ENCODE measurements at places on chromosomes 6 and 20.

DNA sequence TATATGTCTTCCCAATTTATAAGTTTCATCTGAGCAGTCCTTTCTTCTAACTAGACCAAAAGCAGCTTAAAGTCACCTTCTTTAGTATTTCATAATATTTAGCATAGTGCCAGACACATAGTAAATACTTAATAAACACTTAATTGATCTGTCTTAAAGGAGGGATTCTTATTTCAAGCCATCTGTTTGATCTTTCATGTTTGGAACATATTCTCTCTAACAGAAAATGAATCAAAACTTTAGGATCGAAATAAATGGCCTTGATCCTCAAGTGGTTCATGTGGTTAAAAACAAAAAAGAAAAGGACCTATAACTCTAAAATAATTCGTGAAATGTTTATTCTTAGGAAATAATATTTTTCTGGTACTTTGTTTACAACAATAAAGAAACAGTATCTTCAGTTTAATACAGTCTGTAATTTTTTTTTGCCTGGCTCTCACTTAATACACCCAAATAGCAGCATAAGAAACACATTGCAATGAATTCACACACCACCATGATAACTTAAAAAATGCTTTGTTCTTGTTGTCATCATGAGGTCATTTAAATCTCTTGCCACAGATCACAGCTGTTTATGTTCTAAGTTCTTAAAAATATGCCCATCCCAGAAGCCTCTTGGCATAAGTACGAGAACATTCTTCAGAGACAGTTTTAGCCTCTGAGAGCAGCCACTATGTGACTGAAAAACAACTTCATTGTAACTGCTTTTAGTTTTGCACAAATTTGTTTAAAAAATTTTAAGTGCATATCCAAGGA, 48.1 kb downstream of the ESF1 start:
- DNase-seq: no peak

GRCh38 chr20:54479138-54479906, 3.9 kb downstream of the DOK5 start:
- DNase-seq: peak; percentile 51

- DNase-seq: no peak
These were observed 173.1 kb upstream of the KCNK16 start for GRCh38 chr6:39495640-39496039.

GRCh38 chr20:48656661-48657211, 171.1 kb downstream of the PREX1 start:
- peak; percentile 58 for DNase-seq

GRCh38 chr6:105136431-105137350, 43.1 kb downstream of the POPDC3 start:
- DNase-seq: peak; percentile 1

- DNase-seq: peak; percentile 83
These were observed at the start of gene HNF4A for GRCh38 chr20:44355498-44356352. HNF4A (plus strand) TSS chr20:44355699; CDS start chr20:44355805, 106 bp downstream.

- DNase-seq: no peak
These were observed 188.2 kb downstream of the ZFP64 start for GRCh38 chr20:52003415-52003814.

DNA sequence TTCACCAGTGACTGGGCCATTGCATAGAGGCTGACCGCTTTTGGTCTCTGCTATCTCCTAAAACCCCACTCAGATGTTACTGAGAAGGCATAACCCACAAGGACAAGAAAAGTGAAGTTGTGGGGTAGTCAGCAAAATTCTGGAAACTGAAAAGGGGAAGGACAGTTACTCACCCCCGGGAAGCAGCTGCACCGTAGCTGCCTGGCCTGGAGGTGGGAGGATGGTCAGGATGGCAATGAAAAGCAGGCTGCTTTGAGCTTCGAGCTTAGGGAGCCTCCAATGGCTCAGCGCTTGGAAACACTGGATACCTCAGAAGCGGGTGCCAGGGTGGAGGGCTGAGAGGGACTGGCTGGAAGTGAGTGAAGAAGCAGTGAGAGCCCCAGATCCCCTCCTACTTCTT, 56.0 kb downstream of the KCNK5 start:
- no peak for DNase-seq

GRCh38 chr6:131807321-131807643, 538 bp upstream of the ENPP1 start:
- DNase-seq: no peak

DNA sequence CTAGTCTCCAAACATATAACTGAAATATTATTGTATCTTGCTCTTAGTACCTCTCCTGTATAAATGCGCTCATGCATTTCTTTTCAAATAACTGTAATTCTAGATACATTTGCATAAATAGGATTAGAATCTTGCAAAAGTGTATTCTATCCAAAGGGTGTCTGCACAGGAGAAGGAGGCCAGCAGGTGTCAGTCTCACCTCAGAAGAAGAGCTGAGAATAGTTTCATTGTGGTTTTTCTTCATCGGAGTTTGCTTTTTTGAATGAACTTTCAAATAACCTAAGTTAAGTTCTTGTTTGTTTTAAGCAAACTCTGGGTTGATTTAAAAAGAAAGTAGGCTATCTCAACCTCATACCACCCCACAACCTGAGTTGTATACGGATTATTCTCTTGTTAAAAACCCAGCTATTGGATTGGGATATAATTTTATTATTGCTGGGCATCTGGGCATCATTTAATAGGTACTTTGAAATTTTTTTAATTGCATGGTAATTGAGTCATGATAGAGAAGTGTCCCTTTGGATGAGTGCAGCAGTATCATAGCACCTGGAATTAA, 125.0 kb upstream of the MLIP start:
- DNase-seq: peak; percentile 31

- no peak for DNase-seq
These were observed 152.3 kb downstream of the ZMYND8 start for GRCh38 chr20:47204008-47204849.

GRCh38 chr6:19608546-19608945, 228.6 kb upstream of the ID4 start:
- DNase-seq: no peak

DNA sequence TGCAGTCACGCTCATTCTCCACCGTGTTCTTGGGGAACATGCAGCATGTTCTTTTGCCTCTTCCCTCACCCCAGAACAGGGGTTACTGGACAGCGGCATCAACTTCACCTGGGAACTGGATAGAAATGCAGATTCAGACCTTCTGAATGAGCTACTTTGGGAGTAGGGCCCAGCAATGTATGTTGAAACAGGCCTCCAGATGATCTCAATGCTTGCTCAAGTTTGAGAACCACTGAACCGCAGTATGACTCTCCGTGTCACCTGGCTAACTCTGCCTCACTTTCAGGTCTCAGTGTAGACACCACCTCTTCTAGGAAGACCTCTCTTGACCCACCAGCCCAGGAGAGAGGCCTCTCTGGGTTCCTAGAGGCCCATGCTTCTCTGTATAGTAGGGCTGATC, 4.9 kb downstream of the TRIB3 start:
- DNase-seq: no peak

- no peak for DNase-seq
These were observed 1.8 kb downstream of the SLA2 start for GRCh38 chr20:36644032-36644705.

DNA sequence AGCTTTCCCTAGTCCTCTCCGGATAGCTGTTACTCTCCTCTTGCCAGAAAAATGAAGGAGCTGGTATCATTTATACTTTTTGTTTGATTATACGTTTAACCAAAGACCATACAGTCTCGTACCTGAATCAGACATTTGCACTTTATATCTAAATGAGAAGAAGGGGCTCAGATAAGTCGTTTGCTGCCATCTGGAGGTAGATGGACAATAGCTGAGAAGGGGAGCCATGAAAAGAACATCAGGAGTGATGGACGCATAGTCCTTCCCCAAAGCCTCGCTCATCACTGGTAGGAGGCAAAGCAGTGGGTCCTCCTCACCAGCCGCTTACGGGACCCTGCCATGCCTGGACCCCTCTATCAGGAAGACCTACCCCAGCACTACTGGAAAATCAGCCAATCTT, 45.4 kb downstream of the RPF2 start:
- DNase-seq: no peak

DNA sequence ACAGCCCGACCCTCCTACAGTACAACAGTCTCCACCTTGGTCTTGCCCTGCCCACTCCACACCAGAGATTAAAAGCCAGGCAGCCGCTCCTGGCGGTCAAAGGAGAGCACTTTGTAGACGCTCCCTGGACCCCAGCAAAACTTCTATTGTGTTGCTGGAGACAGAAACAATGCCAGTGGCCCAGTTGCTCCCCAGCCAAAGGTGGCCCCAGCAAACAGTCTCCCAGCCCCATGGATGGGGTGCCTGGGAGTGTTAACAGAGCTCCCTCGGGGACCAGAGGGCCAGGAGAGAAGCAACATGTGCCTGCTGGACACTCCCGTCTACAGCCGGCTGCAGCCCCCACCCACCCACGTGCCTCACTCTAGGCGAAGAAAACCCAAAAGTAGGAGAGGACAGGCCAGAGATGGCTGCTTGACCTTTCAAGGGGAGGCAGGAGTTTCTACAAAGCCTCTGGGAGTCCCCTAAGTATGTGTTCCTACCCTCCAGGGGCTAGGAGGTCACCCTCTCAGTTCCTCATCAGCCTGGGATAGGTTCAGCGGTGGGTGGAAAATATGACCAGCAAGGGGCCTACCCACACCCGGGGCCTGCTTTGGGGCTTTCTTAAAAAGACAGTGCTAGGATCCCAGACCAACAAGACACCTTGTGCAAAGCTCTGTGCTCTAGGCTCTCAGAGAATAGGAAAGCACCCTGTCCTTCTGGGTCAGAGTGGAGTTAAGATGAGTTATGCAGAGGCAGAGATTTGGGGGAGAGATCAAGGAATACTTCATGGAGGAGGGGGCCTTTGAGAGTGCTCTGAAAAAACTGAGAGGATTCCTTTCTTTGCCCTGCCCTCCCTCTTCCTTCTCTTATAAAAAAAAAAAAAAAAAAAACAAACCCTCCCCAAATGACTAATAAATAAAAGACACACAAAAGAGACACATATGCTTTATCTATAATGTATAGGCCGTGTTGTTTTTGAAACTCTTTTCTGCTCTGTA, 19.0 kb upstream of the PREX1 start:
- DNase-seq: peak; percentile 60

DNA sequence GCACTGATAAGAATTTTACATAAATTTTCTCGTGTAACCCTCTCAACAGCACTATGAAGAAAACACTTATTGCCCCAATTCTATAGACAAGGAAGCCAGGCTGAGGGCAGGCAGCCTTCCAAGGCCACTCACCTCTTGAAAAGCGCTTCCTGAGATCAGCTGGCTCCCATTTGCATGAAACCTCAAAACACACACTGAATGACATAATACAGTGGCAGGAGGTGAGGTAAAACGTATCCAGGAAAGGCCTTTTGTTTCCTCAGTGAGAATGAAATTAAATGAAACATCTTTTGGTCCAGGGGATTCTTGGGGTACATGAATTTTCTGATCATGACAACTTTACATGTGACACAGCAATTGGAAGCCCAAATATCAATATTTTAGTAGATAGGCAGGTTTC, 112.5 kb downstream of the WDR27 start:
- peak; percentile 61 for DNase-seq

- no peak for DNase-seq
These were observed 7.7 kb downstream of the SPATA2 start for GRCh38 chr20:49907405-49908257.

DNA sequence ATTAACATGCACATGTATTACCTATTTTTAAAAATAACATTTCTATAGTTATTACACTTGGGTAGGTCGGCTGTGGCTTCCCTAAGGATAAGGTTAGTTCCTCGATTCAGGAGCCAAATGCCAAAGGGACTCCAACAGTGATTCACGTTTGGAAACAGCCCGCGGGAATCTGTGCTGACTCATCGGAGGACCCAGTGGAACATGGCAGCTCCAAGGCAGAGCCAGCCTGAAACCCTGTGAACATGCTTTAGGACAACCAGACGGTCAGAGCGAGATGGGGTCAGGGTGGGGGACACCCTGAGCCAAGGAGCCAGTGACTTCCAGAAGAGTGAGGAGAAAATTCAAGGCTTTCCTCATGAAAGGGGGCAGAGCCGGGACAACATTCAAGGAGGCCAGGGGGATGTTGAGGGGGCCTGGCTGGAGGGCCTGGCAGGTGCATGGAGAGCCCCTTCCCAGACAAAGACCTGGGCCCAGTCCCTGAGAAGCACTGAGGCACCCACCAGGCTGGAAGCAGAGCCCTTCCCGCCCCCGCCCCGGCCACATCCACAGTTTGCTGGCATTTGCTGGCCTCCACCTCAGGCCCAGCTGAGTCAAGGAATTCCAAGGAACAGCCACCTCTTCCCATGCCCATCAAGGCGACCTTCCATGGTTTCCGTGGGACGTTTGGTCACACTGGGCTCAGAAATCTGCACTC, 133.2 kb downstream of the SNX5 start:
- DNase-seq: peak; percentile 54

DNA sequence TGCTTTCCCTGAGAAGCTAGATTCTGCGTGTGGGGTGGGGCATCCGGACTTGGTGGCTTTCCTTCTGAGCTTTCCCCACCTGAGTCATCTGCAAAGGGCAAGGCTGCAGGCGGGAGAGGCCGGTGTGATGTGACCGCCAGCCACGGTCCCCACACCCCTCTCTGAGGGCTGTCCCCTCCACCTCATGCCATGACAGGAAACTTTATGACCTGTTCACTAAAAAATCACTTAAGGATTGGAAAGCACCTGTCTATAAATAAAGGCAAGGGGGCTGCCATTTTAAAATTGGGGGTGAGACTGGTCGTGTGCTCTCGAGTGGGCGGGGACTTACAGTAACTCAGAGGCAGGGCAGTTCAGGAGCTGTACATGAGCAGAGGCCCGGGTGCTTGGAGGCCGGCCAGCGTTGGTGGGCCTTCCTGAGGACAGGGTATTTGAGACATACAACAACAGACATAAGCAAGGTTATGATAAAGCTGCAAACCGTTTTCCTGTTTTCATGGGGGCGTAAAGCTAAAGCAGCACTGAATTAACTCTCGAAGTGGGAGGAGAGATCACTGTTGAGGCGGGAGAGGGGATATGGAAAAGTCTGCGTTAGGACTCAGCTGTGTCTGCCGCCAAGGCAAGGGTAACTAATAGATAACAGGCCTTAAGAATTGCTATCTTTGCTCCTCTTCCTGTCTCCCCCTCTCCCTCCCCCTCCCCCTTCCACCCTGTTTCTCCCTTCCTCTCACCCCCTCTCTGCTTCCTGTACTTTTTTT, 16.1 kb upstream of the SERPINB1 start:
- peak; percentile 84 for DNase-seq

GRCh38 chr20:18321976-18322950, 33.9 kb downstream of the ZNF133 start:
- DNase-seq: no peak

DNA sequence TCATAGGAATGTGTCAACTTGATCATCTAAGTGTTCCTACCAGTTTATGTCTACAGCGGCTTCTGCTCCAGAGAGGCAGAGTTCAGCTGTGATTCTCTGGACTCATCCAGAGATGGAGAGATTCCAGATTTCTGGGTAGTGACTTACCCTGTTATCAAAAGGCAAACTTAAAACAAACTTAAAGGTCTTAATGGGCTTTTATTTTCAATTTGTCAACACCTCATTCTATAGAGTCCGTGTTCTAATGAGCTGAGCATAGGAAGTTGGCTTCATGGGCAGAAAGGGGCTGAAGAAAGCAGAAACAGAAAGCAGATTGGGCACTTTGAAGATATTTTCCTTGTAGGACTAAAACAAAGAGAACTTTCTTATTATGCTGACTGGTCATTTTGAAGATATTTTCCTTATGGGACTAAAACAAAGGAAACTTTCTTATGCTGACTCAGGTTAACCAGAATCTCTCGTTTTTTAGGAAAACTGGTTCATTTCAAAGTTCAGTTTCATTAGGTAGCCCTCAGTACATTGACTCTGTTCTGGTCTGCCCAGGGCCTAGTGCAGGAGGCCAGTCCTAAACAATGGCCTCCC, 185.1 kb downstream of the CDH26 start:
- DNase-seq: no peak

All from SW480 (cell line).